Hematopoietic multipotent progenitor cell treated with erythropoietin and hydrocortisone succinate and interleukin-3 and kit ligand, for 15 days (in vitro differentiated cells): ENCODE measurements at places on chromosomes 3 and 15.

- peak; percentile 25 for DNase-seq
Observed at GRCh38 chr15:82812994-82813393, 3.6 kb downstream of the WHAMM start.

GRCh38 chr3:178618197-178618596 lies 82.0 kb downstream of the KCNMB2 start:
- DNase-seq = no peak

DNA sequence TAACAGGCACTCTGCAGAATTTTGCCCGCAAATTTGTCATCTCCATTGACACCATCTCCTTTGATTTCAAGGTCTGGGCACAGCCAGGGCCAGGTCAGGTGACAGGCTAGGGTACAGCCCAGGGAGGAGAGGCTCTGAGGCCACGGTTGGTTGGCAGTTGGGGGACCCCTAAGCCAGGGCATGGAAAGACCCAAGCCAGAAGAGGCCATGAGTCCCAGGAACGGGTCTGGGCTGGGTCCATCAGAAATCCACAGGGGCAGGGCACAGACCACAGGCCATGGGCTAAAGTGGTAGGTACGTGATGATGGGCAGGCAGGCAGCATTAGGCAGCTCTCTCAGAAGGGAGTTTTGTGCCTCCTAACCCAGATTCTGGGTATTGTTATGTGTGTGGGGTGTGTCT lies 45.8 kb downstream of the SEMA3G start:
- no peak for DNase-seq

- no peak for DNase-seq
Observed at GRCh38 chr3:14761121-14761672, 57.6 kb upstream of the FGD5 start.

DNA sequence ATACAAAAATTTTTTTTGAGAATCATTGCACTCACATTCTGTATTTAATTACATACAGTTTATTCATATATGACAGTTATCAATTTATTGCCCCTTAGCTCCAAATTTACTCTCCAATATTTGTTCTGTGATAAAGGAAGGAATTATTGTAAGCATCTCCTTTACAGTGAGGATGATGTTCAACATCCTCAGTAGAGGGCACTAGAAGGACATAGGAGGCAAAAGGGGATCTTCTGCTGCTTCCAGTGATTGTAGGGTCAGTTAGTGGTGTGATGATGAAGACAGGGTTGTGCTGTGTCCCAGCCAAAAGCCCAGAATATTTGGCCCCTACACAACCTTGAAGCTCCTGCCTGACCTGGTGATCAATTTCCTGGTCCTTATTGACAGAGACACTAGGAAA lies 89.9 kb upstream of the DCBLD2 start:
- DNase-seq = no peak

GRCh38 chr3:77553240-77553639 lies 513.3 kb downstream of the ROBO2 start:
- DNase-seq = no peak

DNA sequence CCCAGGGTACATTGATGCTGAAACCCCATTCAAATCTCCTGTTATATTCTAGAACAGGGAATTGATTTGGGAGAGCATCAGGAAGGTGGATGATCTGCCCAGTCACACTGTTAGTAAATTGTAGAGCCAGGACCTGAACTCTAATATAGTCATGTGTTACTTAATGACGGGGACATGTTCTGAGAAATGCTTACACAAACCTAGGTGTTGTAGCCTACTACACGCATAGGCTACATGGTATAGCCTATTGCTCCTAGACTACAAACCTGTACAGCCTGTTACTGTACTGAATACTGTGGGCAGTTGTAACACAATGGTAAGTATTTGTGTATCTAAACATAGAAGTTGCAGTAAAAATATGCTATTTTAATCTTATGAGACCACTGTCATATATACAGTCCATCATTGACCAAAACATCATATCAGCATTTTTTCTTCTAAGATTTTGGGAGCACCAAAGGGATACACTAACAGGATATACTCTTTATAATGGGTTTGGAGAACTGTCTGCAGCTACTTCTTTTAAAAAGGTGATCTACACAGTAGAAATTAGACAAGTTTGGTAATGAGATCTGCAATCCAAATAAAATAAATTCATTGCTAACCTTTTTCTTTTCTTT lies 5.8 kb downstream of the B2M start:
- no peak for DNase-seq

DNA sequence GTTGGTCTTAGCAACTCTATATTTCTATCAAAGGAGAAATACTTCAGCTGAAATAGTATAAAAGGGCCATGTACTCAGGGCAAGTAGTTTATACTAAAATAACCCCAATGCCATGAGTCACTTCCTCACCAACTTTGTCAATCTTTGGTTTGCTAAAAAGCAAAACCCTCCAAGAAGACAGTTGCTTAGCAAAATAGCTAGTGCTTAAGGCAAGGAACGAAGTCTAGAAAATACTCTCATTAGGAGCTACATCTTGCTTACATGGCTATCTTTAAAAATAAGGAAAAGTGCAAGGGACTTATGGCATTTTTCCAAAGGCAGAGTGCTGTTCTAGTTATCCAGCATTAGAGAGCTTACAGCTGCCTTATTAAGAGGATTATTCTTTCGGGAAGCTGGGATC lies 28.4 kb downstream of the P3H2 start:
- no peak for DNase-seq
